ENCODE measurements at places on chromosomes 6 and 20. TPM values are rescaled to one million over a fixed set of nuclear protein-coding genes. Genes with fewer than 3 reads are reported as not detected.
A peak's percentile ranks its signal among the peaks of the same experiment; 100 is the strongest.

The SMOC2 gene
- polyA plus RNA-seq = not detected

The MTFR2 gene
- polyA plus RNA-seq = 11.8 TPM

GRCh38 chr6:3885262-3886036 is 36.3 kb downstream of the FAM50B start:
- DNase-seq = peak; percentile 62

DNA sequence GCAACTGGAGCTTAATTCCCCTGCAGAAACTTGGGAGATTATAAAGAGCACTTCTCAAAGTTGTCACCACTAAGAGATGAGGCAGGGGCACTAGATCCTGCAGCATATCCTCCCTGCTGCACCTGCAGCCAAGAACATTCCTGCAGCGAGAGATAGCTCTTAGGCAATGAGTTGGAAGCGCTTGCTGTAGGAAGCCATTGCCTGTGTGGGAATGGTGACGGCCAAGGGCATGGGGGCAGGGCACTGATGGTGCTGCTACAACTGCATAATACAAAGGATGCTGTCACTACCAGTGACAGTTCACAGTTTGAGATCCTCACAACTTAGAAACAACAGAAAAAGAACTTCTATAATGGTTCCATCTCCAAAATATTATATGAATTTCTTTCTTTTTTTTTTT is 89.9 kb downstream of the CDS2 start:
- DNase-seq = no peak

DNA sequence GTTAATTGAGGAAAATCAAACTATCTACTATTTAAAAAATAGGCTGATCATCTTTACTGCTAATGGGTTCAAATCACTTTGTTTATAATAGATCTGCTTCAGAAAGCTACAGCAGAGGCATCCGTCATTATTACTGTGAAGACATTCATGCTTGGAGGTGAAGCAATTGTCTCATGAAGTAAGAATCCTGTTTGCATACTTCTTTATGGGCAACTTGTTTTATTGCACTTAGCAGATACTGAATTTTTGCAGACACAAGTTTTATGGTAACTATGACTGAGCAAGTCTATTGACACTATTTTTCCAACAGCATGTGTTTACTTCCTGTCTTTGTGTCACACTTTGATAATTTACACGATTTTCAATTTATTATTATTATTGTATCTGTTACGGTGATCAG is 573.9 kb downstream of the RFPL4B start:
- no peak for DNase-seq

DNA sequence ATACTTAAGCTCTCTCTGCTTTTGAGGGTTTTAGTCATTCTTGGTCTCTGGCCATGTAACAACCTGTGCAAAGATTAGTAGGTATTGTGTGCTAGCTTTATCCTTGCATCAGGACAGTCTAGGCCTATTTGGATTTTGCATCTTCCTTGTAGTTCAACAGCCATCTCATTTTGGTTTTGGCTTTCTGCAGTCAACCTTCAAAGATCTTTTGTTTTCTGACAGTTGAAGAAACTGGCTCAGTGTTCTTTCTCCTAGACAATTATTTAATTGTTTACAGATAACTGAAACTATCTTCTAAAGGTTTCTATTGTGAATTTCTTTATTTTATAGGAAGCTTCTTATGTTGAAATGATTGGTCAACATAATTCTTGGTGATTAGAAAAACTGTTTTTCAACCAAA is 307.5 kb downstream of the CDKAL1 start:
- DNase-seq = no peak

Measured in A549 (cell line).